ENCODE measurements at places on chromosomes 7 and 10.

GRCh38 chr7:158049271-158049670 lies 538.4 kb downstream of the PTPRN2 start:
- no peak for DNase-seq

GRCh38 chr7:142329062-142329790 lies 71.4 kb upstream of the PRSS58 start:
- DNase-seq, result no peak

DNA sequence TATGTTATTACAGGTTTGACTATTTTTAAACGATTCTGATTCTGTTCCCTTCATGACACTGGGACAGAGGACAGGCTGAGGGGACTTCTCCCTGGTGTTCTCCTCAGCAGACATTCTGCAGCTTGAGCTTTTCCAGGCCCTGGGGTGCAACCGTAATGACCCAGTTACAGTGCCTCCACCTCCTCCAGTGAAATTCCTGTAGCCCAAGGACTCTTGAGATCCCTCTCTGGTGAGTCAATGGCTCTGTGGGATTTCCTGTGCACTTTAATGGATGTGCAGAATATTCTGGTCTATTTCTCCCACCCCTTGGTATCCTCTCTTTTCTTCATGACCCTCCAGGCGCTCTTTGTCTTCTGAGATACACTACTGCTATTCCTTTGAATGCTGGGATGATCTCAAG lies 319.3 kb downstream of the INHBA start:
- DNase-seq, result no peak

DNA sequence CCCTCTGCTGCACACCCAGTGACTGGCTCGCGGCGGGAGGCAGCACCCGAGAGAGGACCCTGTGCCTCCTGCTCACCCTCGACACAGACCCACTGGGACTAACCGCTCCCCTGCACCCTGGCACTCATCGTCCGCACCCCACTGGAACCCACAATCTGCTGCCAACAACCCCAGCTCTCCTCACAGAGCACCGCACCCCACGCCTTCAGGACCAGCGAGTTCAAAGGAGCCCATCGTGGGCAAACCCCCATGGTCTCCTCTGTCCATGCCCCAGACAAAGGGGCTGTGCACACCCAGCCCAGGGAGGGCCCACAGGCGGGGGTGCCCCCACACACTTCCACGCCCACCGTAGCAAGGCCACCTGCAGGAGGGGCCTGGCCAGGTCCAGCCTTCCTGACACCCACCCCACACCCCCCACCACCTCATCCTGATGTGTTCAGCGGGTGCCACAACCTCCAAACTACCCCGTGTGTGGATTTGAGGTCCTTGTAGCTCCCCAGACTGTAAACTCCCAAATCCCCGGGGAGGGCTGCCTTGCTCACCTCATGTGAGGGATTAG lies 14.0 kb downstream of the RASGEF1A start:
- no peak for DNase-seq

DNA sequence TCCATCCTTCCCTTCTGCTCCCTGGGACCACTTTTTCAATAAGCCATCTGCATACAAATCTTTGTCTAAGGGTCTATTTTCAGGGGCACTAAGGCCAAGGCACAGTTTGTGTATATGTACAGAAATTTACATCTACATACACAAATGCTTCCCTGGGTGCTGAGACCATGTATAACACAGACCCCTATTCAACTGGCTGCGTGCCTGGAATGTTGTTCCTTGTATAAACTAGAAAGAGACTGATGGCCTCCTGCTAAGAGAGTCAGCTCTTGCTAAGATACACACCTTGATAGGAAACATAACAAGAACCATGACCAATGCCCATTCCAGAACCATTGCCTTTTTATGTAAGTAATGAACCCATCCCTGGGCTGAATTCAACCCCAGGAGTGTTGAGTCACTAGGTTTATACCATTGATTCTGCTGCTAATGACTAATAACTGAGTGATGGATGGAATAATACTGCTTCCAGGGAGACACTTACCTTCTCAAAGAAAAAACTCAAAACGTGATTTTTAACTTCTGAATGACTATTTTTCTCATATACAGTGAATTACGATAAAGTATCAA lies 290.7 kb downstream of the FGFR2 start:
- DNase-seq, result no peak

DNA sequence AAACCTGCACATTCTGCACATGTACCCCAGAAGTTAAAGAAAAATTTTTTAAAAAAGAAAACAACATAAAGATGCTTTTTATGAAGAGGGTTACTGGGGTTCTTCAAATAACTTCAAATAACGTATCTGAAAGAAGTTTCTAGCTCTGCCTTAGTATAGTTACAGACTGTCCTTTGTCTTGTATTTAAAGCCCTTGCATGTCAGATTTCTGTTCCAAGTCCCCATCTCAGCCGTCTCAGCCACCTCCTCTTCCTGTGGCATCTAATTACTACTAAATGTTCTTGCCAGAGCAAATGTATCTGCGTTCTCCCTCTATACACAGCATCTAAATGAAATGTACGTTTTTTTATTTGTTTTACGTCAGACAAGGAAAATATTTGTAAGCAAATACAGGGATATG lies 89.4 kb upstream of the AKR1E2 start:
- no peak for DNase-seq

GRCh38 chr10:96618653-96619052 lies 31.8 kb upstream of the TM9SF3 start:
- DNase-seq, result no peak

DNA sequence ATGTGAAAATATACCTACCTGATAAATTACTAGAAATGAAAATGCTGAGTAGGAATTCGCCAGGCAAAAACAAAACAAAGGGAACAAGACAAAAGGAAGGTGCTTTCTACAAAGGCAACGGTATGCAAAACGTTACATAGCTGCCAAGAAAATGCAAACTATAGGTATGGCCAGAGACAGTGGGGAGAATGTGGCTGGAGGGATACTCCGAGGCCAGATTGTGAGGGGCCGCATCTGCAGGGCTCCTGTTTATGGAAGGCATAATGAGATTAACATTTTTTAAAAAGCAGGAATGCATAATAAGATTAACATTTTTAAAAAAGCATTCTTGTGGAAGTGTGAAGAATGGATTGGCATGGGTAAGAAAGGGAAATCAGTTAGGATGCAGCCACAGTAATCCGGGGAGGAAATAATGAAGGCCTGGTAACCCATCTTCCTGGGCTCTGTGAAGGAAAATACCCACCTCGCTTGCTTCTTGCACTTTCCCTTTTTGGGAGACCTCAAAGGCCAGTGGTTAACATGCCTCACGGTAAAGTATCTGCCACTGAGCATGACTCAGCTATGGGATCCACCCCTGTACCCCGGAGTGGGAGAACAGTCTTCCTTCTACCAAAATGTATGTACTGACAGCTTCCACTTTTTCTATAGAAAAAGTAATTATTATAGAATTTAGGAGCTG lies 145.8 kb upstream of the LRRN3 start:
- DNase-seq, result no peak

DNA sequence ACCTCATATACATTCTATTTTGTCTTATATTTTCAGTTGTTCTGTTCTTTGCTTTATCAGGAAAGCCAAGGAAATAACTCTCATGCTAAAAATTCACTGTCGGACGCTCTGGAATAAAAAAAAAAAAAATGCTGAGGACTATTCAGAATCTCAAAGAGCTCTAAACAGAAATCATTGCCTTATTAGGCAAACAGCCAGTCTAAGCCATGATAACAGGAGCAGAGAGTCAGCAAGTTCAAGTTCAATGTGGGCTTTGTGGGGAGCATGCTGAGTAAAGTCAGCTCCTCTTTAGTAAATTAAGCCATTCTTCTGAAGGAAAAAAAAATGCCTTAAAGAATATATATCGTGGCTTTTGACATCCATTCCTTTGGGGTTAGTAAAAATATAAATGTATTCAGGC lies 13.6 kb upstream of the FAM13C start:
- no peak for DNase-seq

DNA sequence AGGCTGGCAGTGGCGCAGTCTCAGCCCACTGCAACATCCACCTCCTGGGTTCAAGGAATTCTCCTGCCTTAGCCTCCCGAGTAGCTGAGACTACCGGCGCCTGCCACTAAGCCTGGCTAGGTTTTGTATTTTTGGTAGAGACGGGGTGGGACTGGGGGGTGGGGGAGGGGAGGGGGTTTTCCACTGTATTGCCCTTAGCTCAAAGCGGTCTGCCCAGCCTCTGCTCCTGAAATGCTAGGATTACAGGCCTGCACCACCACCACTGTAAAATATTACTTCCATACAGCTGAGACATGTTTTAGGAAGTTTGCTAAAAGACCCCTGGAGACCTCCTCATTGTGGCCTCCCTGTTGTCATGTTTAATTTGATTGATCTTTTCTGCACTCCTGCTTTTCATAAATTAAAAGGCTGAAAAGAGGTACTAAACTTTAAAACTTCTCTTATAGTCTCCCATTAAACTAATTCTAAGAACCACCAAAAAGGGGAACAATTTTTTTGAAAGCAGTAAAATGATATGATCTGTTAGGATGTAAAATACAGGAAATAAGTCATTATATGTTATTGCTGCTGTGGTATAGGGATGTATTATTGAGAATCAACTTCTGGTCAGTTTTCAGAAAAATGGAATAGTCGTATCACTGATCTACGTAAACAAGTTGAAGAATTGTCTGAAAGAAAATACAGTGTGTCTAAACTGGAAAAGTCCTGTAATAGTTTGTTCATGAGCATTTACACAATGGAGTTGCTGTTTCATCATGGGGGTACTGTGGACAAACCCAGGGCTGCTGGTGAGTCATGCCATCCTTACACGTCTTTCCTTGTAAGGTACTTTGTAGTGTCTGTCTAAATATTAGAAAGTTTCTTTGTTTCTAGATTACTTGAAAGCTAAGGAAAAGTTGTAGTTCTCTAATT lies 72.9 kb upstream of the TMEM248 start:
- DNase-seq, result no peak

GRCh38 chr10:21080261-21080660 lies 183.2 kb upstream of the NEBL start:
- DNase-seq, result no peak

DNA sequence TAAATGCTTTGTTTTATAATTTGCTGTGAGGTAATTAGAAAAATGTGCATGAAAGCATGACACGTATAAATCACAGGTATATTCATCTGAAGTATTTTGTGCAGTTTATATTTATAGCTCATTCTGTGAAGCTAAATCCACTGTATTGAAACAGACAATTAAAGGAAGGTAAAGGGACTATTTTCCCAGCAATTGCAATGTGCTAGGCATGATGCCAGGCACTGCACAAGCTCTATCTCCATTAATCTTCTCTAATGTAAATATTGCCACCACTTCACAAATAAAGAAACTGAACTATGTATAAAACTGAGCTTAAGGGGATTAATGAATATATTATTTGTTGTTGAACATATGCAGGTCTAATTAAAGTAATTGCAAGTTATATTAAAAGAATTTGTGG lies 1012.5 kb downstream of the NRG3 start:
- DNase-seq, result no peak

- no peak for DNase-seq
Measured at GRCh38 chr10:67045404-67045803, 119.6 kb downstream of the LRRTM3 start.

GRCh38 chr7:134818613-134819345 lies 39.3 kb downstream of the CALD1 start:
- no peak for DNase-seq

GRCh38 chr10:44462338-44462914 lies 77.5 kb upstream of the CXCL12 start:
- no peak for DNase-seq

GRCh38 chr10:118698421-118698820 lies 56.3 kb downstream of the CACUL1 start:
- peak; percentile 71 for DNase-seq

DNA sequence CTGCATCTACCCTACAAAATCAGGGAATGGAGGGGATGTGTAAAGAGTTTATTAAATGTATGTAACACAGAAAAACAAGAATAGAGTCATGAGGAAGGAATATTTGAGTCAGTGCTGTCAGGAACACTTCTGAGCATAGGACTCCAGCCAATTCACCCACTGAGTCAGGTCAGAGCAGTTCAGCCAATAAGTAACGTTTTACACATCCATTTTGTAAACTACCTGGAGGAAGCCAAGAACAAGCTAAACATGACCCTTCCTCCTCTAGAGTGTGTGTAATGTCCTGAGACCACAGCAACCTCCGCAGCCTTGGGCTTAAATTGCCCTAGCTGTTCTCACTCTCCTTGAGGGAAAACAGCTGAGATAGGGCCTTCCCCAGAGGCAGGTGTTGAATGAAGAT lies 691.5 kb upstream of the LRRN3 start:
- DNase-seq, result no peak

- DNase-seq, result no peak
Measured at GRCh38 chr7:7682861-7683260, 35.5 kb downstream of the RPA3 start.

GRCh38 chr10:110181451-110181850 lies 26.0 kb upstream of the MXI1 start:
- no peak for DNase-seq

DNA sequence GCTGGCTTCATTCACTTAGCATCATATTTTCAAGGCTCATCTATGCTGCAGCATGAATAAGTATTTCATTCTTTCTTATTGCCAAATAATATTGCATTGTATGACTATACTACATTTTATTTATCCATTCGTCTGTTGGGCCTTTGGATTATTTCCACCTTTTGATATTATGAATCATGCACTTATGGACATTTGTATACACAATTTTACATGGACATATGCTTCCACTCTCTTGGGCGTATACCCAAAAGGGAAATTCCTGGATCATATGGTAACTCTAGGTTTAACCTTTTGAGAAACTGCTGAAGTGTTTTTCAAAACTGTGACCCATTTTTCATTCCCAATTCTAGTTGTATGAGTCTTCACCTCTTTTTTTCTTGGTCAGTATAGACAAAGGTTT lies 80.3 kb upstream of the GNAI1 start:
- DNase-seq, result no peak
